ENCODE measurements at places on chromosomes 4 and X. TPM values are rescaled to one million over a fixed set of nuclear protein-coding genes. Genes with fewer than 3 reads are reported as not detected.
A peak's percentile ranks its signal among the peaks of the same experiment; 100 is the strongest.

GRCh38 chrX:111443946-111444345, 32.0 kb upstream of the DCX start:
- no peak for DNase-seq

DNA sequence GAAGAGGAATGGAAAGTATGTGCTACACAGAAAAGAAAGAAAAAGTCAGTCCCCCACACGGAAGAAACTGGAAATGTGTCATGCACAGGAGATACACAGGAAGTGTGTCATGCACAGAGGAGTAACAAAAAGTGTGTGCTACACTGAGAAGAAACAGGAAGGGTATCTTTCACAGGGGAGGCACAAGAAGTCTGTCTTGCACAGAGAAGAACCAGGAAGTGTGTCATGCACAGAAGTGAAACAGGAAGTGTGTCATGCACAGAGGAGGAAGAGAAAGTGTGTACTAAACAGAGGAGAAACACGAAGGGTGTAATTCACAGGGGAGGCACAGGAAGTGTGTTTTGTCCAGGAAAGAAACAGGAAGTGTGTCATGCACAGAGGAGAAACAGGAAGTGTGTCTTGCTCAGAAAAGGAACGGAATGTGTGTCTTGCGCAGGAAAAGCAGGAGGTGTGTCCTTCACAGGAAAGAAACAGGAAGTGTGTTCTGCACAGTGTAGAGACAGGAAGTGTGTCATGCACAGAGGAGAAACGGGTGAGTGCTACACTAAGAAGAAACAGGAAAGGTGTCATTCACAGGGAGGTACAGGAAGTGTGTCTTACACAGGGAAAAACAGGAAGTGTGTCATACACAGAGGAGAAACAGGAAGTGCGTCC, 527.2 kb upstream of the PRKX start:
- no peak for DNase-seq

GRCh38 chr4:93042746-93043145, 739.0 kb downstream of the GRID2 start:
- DNase-seq: no peak

DNA sequence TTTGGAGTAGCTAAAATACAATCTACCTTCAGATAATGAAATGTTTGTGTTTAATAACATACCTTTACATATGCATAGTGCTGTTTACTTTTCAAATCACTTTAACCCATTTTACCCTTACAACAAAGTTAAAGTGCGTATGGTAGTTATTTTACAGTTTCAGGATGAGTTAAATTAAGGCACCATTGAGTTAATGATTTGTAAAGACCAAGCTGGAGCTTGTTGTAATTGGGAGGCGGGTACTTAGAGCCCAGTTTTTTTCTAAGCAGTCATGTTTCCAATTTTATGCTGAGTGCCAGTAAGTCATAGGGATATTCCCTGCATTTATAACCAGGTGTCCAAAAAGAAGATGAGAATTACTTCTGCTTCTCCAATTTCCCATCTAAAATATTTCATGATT, 84.2 kb upstream of the NRK start:
- DNase-seq: no peak

DNA sequence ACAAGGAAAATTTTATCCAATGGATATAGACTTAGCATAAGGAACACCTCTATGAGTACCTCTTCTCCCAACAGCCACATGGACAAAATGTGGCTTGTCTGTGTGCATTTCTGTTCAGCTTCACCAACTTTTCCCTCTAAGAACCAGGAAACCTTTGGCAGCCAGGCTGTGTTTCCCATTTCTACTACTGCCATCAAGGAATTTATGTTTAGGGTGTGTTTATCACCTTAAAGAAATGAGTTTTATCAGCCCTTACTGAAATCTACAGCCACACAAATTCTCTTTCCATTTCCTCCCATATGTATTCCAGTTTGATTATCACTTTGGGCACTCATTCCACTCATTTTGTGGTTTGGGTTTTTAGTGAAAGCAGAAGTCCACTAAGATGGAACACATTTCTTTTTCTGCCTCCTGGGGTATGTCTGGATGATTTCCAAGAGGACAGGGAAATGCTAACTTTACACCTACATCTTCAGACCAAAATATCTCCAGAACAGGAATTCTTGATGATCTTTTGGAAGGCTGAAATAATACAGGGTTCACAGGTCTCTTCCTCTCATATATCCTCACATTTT, 82.6 kb upstream of the MAOA start:
- no peak for DNase-seq

- no peak for DNase-seq
Observed at GRCh38 chr4:110224142-110224541, 25.7 kb upstream of the ELOVL6 start.

- DNase-seq: no peak
Observed at GRCh38 chr4:165621983-165622382, 243.2 kb downstream of the CPE start.

GRCh38 chr4:89619206-89619962, 217.6 kb downstream of the SNCA start:
- no peak for DNase-seq

GRCh38 chr4:132240081-132240480, 909.0 kb upstream of the PCDH10 start:
- DNase-seq: no peak

DNA sequence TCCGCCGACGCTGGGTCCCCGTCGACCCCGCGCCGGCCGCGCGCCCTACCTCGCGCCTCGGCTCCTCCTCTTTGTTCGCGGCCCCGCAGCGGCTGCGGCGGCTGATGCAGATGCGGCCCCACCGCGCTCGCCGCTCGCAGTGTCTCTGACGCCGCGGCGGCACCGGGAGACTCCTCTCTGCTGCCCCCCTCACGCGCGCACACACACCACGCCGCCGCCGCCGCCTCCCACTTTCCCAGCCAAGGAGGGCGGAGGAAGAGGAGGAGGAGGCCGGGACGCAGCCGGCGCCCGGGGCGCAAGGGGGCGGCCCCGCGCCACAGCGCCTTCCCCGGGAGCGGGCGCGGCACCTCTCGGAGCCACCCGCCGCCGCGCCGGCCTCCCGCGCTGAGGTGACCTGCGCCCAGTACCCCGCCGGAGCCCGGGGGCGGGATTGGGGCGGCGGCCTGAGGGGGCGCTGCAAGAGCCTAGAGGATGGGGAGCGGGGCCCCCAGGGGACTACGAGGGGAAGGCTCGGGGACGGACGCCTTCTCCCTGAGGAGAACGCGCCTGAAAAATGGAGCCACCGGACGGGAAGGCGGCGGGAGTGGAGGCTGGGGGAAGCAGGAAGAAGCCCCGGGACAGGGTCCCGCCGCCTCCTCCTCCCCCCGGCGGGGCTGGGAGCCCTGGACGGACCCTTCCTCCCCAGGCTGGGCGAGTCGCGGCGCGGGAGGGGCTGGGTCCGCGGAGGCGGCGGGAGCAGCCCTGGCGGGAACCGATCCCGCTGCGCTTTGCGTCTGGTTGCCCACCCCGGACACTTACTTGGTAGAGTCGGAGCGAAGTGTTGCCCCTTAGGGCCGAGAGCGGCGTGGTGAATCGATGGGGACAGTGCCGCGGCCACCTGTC, at the start of gene SH3RF1:
Gene SH3RF1 (minus strand): TSS at position 147 of the 882 bp plus-strand sequence. CDS start 1,744 bp downstream, outside the sequence.
- DNase-seq: peak; percentile 94

DNA sequence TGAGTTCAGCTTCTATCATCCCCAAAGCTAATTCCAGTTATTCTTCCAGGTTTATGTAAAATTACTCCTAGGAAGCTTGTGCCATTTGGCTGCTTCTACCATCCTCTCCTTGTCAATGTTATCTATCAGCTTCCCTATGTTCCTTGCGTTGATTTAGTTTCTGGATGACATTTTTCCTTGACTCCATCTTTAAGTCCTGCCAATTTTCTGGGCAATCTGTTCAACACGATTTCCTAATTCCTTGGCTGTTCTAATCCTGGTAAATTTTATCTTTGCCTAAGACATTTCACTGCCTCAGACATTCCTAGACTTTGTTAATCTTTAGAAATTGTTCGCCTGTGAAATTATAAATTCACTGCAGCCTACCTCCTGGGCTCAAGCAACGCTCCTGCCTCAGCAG, 125.1 kb downstream of the PDS5A start:
- DNase-seq: no peak

DNA sequence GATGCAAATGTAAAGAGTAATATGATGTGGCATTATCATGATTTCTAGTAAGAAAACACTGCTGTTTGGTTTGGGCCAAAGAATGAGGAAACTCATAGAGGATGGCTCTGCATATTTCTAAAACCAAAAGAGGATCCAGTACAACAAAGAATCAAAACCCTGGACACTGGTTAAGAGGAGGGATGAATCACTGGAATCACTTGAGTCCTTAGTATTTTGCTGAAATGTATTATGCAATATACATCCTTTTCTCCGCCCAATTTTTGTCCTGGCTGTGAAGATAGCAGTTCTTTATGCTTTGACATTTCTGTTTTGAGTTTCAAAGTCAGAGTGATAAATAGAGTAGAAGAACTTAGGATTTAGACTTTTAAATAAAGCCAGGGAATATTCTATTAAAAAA, 345.9 kb downstream of the PACRGL start:
- DNase-seq: no peak

DNA sequence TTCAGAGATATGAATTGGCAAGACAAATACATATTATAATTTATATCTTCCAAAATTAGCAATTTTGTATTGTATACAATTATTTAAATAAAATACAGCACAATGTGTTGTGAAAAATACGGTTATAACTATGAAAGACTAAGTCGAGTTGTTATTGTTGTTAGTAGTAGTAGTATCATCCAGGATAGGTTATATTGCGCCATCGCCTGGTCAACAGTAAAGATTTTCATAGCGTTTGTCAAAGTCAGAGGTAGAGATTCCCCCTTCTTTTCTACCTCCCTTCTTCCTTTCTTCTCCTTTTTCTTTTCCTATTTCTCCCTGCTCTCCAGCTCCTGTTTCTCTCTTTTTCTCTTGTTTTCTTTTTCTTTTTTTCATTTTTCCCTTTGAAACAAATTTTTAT, 499.1 kb upstream of the EPHA5 start:
- DNase-seq: no peak

GRCh38 chr4:90852237-90852636, 725.0 kb downstream of the CCSER1 start:
- no peak for DNase-seq

GRCh38 chr4:136763919-136764318, 768.4 kb downstream of the PCDH18 start:
- DNase-seq: no peak

GRCh38 chrX:1657367-1658070, 42.7 kb downstream of the ASMT start:
- peak; percentile 74 for DNase-seq

- DNase-seq: no peak
Observed at GRCh38 chrX:19798423-19798822, 89.0 kb downstream of the SH3KBP1 start.

GRCh38 chr4:73976716-73977115, 5.1 kb downstream of the PF4 start:
- no peak for DNase-seq

- DNase-seq: no peak
Observed at GRCh38 chrX:15418041-15418706, 34.0 kb upstream of the VEGFD start.

- DNase-seq: no peak
Observed at GRCh38 chr4:74446193-74446868, 1.4 kb downstream of the AREG start.

DNA sequence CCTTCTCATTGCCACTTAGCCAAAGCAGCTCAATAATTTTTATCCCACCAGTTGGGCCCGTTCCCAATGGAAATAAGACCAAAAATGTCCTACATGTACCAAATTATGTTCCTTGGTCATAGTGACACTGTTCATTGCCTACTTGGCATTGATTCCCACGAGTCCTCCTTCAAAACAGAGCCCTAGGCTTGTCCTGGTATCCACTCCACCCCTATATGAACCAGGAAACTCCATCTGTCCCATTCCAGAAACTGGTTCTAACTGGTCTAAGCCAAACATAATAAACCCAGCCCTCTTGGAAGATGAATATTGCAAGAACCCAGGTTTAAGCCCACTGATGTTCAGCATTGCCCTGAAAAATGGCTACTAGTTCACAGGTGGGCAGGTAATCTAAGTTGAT, 30.9 kb upstream of the S100G start:
- DNase-seq: no peak

GRCh38 chr4:86891762-86892635, at the start of gene C4orf36:
Gene C4orf36, minus strand, starts transcription at chr4:86892422. Its CDS starts 902 bp downstream, at chr4:86891520.
- peak; percentile 87 for DNase-seq

DNA sequence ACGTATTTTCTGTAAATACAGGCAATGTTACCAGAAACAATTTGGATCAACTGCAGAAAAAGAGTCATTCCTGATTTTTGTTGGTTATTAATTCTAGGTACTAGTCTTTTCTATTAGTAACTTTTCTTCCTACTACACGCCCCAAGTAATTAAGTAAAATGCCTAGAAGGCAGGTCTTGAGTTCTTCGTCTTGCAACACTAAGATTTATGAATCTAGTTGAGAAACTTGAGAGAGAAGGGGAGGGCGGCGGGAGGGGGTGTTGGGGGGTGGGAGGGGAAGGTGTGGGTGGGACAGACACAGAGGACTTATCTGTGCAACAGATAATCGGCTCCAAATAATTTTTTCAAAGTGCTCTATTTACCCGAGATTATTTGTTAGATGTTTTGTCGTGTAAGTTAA, 3.0 kb downstream of the RAP2C start:
- DNase-seq: no peak

DNA sequence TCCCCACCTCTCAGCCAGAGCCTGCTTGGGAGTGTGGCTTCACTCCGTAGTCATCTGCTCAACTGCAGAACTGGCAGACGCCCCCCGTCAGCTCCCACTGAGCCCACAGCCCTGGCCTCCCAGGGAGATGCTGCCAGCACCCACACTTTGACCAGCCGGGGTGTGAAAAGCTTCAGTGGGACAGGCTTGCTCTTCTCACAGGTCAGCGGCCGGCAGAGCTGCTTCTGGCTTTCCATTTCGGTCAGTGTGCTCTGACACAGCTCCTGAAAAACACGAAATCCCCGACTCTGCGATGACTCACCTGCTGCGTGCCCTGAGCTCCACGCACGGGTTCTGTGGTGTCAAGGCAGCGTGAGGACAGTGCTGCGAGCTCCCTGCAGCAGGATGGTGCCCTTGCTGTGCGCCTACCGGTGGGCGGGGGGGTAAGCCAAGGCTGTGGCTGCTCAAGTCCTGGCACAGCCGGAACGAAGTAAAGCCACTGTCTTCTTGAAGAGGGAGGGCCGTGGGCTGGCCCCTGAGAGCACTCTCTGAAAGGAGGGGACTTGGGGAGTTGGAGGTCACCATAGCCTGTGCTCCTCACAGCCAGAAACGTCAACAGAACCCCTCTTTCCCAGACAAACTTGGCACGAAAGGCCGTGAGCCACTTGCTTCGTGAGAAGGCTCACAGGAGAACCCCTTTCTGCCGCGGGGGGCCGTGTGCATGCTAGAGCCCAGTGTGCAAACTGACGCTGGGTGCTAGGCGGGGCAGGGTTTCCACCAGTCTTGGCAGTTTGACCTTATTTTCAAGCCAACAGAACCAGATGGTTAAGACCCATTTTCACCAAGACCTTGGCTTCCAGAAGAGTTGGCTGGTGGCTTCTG, 23.6 kb downstream of the NOP14 start:
- peak; percentile 72 for DNase-seq

- DNase-seq: no peak
Observed at GRCh38 chrX:28946846-28947245, 359.6 kb downstream of the IL1RAPL1 start.

The SLC9B2 gene
- total RNA-seq: 18.7 TPM

The PHEX gene
- total RNA-seq: 0.33 TPM

The TCP11X1 gene
- total RNA-seq: not detected

The KIT gene
- 13.1 TPM for total RNA-seq

The GRPR gene
- total RNA-seq: 0.14 TPM

The PSAPL1 gene
- total RNA-seq: not detected

The PF4V1 gene
- not detected for total RNA-seq

The MND1 gene
- total RNA-seq: 1.9 TPM

The PDK3 gene
- 67.3 TPM for total RNA-seq

The ANXA10 gene
- not detected for total RNA-seq

The HEPH gene
- 22.2 TPM for total RNA-seq

The HSFX3 gene
- not detected for total RNA-seq

The TFDP3 gene
- not detected for total RNA-seq

The OPRPN gene
- not detected for total RNA-seq

The CLOCK gene
- 45.1 TPM for total RNA-seq

The SCOC gene
- total RNA-seq: 63.7 TPM
